ENCODE measurements at places on chromosomes 1 and 21. TPM values are rescaled to one million over a fixed set of nuclear protein-coding genes. Genes with fewer than 3 reads are reported as not detected.

The OR10J1 gene
- total RNA-seq = not detected

The LENEP gene
- 0.66 TPM for total RNA-seq

GRCh38 chr1:66503841-66504470 lies 30.0 kb upstream of the SGIP1 start:
- peak; percentile 49 for DNase-seq

GRCh38 chr1:232267092-232267836 lies 362.7 kb downstream of the SIPA1L2 start:
- DNase-seq = no peak

GRCh38 chr1:2300851-2301606 lies 72.9 kb downstream of the SKI start:
- peak; percentile 72 for DNase-seq

DNA sequence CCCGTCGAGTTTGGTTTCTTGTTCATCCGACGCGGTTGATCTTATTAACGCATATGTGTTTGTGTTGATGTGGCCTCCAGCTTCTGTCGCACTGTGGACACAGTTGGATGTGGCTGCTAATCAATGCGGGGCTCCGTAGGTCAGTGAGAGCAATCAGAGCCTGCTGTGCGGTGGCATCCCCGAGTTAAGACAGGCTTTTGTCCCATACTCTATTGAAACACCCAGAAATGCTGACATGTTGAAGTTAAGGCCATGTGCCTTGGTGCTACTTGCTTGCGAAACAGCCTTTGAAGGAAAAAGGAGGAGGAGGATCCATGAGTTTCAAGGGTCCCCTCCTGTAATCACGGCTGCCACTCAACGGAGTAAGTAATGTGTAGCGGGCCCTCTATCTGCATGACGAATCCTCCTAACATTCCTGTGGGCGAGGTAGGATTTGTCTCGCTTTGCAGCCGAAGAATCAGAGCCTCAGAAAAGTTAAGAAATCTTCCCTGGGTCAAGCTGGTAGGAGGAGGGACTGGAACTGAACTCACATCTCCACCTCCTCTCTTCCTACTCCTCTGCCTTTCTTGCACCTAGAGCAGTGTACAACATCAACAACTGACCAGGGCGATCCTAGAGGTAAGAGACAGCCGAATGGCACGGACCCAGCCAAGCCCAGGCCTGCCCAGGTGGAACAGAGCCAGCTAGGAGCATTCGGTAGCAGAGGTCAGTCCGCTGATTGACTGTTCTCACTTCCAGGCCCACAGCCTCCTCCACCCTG lies 19.5 kb downstream of the PDE9A start:
- DNase-seq = no peak

- DNase-seq = no peak
These were observed 6.4 kb upstream of the BRWD1 start for GRCh38 chr21:39319814-39320332.

DNA sequence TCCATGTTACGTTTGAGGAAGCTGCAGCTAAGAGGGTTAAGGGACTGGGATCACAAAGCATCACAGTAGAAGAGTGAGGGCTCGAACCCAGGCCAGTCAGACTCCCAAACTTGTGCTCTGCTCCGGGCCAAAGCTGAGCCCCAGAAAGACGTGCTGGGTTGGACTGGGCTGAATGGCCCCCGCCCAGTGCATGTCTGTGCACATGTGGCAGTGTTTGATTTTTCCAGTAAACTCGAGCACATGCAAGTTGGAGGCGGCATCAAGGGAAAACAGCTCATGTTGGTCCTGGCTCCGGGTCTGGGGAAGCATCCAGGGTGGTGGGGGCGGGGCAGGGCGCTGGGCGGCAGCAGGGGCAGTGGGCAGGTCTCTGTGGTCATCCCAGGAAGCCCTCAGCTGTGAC lies 39.8 kb upstream of the WNT4 start:
- no peak for DNase-seq

GRCh38 chr1:78113156-78113916 lies 67.6 kb downstream of the GIPC2 start:
- no peak for DNase-seq

DNA sequence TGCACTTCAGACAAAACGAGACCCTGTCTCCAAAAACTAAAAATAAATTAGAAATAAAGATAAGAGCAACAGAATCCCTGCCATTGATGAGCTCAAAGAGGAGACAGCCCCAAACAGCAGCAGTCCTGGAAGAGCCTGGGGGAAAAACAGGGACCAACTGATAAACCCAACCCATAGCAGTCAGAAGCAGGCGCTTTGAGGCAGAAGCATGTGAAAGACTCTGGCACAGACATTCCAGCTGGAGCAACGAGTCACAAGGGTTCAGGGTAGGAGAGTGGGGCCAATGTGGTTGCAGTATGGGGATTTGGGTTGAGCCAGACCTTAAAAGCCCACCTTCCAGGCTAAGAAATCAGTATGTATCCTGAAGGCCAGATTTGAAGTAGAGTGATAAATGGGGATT lies 78.5 kb downstream of the MPZL1 start:
- no peak for DNase-seq

DNA sequence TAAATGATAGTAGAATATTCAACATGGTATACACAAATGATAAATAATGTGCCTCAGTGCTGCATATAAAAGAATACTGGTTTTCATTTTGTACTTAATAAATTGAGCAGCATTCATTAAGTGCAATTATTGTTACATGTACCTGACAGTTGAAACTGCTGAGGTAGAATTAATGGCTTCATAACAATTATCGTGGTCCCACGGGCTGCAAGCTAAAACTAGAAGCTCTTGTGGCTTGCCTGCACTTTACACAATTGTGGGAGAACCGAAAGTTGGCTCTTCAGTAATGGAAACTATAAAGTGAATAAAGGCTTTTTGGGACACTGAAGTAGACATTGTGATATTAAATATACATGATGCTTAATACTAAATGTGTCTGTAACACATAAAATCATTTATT lies 23.2 kb downstream of the INSL5 start:
- DNase-seq = no peak

- no peak for DNase-seq
These were observed 105.2 kb downstream of the EDEM3 start for GRCh38 chr1:184649451-184649888.

- no peak for DNase-seq
These were observed 20.2 kb downstream of the ARHGEF11 start for GRCh38 chr1:157025385-157025784.

DNA sequence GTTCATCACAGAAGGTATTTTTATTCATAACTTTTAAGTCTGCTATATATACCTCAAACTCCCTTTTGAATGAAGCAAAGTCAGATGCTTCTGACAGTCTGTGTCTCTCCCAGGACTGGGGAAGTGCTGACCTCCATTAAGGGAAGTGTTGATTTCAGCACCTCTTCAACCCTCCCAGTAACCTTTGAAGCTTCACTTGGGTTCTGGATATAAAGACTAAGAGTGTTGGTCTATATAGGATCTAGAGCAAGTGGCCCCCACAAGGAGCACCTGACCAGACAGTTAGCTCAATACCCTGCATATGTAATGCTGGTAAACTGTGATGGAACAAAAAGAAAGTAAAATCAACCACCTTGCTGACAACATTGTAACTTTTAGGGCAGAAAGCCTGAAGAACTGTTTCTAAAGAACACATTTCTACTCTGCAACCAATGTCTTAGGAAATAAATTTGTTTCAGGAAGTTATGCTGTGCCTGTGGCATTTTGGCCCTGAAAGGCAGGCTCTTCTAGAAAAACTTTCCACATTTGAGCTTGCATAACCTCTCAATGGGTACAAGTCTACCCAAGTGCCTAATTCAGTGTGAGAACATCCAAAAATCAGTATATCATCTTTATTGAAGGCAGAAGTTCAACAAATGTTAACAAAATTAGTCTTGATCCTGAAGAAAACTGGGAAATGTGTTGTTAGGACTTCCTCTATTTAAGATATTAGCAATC lies 865 bp upstream of the PTPN22 start:
- DNase-seq = no peak

DNA sequence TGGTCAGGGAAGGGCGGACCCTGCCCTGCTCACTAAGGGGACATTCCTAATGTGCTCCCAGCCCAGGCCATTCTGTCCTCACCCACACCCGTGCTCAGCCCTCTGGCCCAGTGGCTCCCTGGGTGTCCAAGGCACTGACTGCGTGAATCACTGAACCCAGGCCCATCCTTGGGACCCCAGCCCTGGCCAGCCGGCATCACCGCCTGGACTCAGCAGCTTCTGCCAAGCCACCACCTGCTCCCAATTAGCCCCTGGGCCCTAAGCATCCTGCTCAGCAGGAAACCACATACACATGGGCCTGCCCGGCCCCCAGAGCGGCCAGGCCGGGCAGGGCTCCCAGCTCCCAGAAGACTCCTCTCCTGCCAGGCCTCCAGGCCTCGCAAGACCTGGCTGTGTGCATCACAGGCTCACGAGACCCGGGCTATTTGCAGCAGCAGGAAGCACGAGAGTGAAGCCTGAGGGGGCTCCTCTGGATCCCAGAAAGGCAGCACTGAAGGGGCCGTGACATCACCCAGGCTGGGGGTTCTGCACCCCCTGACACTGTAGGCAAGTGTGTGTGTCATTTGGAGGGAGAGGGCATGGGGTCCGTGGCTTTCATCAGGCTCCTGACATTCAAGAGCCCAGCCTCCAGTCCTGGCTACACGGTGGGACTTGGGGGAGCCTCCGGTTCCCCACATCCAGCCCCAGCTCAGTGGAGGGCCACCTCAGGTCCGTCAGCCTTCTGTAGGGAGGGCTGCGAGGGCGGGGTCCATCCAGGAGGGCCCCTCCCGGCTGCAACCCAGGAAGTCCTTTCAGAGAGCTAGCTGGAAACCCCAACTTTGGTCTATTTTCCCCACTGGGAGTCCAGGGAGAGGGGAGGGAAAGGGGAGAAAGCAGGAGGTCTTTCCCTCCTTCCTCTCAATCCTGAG lies 1.6 kb downstream of the MFAP2 start:
- DNase-seq = no peak

GRCh38 chr1:90799326-90799725 lies 82.2 kb upstream of the BARHL2 start:
- no peak for DNase-seq
